ENCODE measurements at places on chromosomes 6 and 20.

- DNase-seq: no peak
Measured at GRCh38 chr6:63708631-63709030, 73.0 kb downstream of the PHF3 start.

DNA sequence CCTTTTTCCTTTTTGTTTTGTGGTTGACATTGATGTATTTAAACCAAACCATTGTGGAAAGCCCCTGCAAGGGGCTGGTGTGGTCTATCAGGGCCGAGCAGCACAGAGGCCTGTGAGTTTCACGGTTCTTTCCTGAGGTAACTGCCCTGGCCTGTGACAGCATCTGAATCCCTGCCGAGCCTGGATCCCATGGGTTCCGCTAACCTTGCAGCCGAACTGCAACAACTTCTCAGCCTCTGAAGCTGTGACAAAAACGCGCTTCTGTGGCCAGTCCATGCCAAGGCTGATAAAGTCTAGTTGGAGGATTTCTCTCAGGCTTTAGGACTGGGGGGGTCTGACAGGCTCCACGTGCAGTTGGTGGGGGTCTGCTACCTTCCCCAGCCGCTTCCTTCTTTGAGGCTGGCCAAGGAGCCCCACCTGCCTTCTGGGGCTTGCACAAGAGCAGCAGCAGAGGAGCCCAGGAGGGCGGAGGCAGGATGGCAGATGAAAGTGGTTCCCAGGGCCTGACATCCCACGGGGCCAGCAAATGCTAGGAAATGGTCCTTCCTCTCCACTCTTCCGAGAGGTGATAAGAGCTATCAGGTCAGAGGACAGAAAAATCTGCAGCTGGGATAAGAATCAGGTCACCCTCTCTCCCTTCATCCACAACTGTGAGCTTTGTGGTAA is 150.9 kb downstream of the PREX1 start:
- DNase-seq: no peak

DNA sequence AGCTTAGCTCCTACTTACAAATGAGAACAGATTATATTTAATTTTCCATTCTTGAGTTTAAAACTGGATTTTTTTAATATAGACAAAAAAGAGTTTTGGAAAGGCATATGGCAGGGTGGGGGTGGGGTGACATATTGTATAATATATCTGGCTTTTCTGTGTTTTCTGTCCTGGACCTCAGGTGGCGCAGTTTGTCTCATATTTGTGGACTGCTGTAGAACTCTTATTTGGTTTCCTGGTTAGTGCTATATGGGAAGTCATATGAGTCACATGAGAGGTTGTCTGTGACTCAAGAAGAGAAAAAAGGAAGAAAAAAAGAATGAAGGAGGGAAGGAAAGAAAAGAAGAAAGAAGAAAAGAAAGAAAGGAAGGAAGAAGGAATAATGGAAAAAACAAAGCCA is 131.8 kb downstream of the CLVS2 start:
- no peak for DNase-seq

GRCh38 chr20:32896521-32897280 is 38.0 kb downstream of the EFCAB8 start:
- DNase-seq: no peak

- no peak for DNase-seq
Measured at GRCh38 chr6:125232466-125232865, 69.3 kb downstream of the HDDC2 start.

GRCh38 chr20:1184638-1185315 is at the start of gene TMEM74B:
TSS of gene TMEM74B (minus strand) at chr20:1184981. CDS start at chr20:1183801, 1,180 bp downstream.
- DNase-seq: no peak

- DNase-seq: no peak
Measured at GRCh38 chr20:14717134-14717999, 380.0 kb upstream of the FLRT3 start.

- no peak for DNase-seq
Measured at GRCh38 chr20:37228656-37229055, 33.0 kb downstream of the GHRH start.

DNA sequence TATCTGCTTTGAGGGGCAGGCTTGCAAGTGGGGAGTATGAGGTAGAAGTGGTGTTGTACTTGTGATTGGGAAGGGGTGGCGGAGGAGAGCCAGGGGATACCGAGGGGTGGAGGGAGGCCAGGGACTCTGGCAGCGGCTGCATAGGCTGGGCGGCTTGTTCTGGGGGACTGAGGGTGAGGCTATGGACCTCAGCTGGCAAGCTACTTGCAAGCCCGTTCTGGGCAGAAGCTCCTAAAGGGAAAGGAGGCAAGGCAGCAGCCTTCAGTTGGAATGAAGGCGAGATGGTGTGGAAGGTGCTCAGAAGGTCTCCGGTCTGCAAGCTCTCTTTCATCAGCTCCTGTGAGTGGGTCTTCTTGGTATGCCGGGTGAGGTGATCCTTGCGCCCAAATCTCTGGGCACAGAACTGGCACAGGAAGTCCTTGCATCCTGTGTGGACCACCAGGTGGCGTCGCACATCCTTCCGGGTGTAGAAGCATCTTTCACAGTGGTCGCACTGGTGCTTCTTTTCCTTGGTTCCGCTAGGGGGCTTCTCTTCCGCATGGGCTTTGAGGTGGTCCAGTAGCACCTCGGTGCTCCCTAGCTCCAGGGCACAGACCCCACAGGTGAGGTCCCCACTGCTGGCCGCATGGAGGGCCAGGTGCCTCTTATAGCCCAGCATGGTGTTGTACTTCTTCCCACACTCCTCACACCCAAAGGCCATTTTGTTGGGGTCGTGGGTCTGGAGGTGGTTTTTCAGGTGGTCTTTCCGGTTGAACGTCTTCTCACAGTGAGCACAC is 66.0 kb downstream of the PLAGL1 start:
- DNase-seq: no peak

GRCh38 chr20:18585134-18585533 is 2.7 kb upstream of the DTD1 start:
- no peak for DNase-seq

- DNase-seq: no peak
Measured at GRCh38 chr6:20978151-20978614, 443.9 kb downstream of the CDKAL1 start.

- DNase-seq: no peak
Measured at GRCh38 chr20:42442716-42443115, 747.0 kb downstream of the PTPRT start.

GRCh38 chr6:127420556-127420955 is 38.6 kb downstream of the KIAA0408 start:
- DNase-seq: peak; percentile 51

GRCh38 chr20:16215041-16215440 is 358.2 kb downstream of the KIF16B start:
- DNase-seq: no peak

DNA sequence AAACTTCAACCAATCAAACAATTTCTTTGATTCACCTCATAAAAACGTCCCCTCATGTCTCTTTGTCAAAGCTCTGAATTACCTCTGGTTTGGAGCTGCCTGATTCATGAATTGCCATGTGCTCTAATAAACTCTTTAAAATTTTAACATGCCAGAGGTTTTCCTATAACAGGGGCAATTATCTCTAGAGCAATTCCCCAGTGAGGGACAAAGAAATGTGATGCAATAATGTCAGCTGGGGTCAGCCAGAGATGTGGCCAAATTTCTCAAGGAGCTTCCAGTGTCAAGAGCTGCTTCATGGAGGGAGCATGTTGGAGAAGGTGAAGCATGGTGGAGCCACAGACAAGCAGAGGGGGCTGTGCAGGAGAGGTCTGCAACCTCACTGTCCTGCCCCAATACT is 38.7 kb upstream of the RFPL4B start:
- DNase-seq: no peak
